ENCODE measurements at places on chromosomes 1 and 21. TPM values are rescaled to one million over a fixed set of nuclear protein-coding genes. Genes with fewer than 3 reads are reported as not detected.

DNA sequence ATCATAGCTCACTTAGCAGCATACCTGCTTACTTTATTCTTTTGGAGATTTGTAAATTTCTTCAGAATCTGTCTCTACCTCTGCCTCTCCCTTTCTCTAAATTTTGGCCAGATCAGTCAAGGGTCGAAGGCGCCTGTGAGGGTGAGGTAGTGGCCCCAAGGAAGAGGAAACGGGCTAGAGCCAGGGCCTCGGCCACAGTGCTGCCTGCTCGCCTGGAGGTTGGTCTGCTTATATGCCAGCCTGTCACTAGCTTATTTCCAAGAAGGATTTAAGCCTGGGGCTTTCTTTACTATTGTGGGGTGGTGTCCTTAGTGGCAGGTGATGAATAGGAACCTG, 19.6 kb downstream of the PEX14 start:
- DNase-seq = no peak
- peaks cover 15% of the 10 kb centered on the region for H3K4me1 ChIP-seq
- H3K27ac ChIP-seq = no peak overlapping the region

DNA sequence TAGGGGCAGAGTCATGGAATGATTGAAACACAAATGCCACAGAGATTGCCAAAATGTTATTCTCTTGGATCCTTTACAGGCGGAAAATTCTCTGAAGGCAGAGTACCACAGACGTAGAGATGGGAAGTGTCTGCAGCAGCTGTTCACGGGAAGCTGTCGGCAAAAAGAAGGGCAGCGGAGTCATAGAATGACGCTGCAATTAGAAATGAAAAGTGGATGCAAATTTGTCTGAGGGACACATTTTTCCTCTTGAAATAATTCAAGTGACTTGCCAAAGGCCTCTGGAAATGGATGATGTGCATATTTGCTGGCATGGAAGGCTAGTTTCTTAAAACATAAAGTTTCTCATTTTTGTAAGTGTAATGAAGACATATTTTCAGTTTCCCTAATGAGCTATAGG, 77.5 kb upstream of the PLD5 start:
- H3K4me3 ChIP-seq = no peak overlapping the region
- no peaks in the 10 kb centered on the region for H3K36me3 ChIP-seq
- H3K4me1 ChIP-seq = no peaks in the 10 kb centered on the region
- no peak overlapping the region for H3K27ac ChIP-seq

DNA sequence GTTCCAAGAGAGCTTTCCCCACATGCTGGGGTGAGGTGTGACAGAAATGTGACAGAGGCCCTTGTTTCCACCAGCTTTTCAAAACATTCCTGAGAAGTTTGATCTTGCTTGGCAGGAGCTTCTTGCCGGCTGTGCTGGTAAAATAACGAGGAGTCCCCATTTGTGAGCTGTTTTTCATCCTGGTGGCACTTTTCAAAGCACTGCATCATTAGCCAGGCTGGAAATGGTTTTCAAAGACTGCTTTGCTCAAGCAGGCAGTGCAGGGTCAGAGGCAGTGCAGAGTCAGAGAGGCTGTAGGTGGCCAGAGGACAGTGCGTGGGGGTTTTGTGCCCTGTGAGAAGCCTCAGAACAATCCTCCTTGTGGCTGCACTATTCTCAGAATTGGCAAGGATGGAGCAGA, 75.8 kb upstream of the KCNA3 start:
- H3K27me3 ChIP-seq = peaks cover 6% of the 10 kb centered on the region
- no peaks in the 10 kb centered on the region for H3K4me1 ChIP-seq
- H3K27ac ChIP-seq = no peak overlapping the region

DNA sequence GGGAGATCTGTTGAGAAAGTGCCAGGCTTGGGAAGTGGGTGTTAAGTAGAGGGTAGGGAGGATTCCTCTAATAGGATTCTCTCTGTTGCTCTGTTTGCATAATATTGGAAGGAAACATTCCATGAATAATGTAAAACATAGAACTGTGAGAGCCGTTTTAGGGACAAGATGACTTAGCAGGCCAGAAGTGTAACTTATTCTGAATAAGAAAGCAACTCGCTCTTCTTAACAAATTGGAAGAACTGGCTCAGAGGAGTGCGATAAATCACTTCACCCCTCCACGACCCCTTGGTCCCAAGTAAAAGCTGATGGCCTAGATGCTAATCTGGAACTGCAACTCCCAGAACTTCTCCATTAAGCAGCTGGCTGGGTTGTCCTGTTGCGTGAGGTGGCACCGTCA, 19.1 kb downstream of the SIM2 start:
- H3K36me3 ChIP-seq = no peaks in the 10 kb centered on the region
- DNase-seq = no peak
- no peaks in the 10 kb centered on the region for H3K4me1 ChIP-seq
- H3K27me3 ChIP-seq = peaks cover 60% of the 10 kb centered on the region
- H3K4me3 ChIP-seq = no peak overlapping the region
- H3K27ac ChIP-seq = no peak overlapping the region

- H3K27ac ChIP-seq = no peak overlapping the region
- no peaks in the 10 kb centered on the region for H3K36me3 ChIP-seq
- no peaks in the 10 kb centered on the region for H3K27me3 ChIP-seq
These were observed 153.8 kb downstream of the HHAT start for GRCh38 chr1:210482491-210482890.

ITLN2 gene
- 30.7 TPM for total RNA-seq

GRCh38 chr1:11951901-11952300, 17.4 kb downstream of the PLOD1 start:
- peaks cover 42% of the 10 kb centered on the region for H3K36me3 ChIP-seq
- H3K4me3 ChIP-seq = no peak overlapping the region
- no peak for DNase-seq
- no peaks in the 10 kb centered on the region for H3K27me3 ChIP-seq
- no peaks in the 10 kb centered on the region for H3K4me1 ChIP-seq

CELSR2 gene
- 7.2 TPM for total RNA-seq

- H3K27ac ChIP-seq = no peak overlapping the region
- H3K27me3 ChIP-seq = no peaks in the 10 kb centered on the region
- no peak overlapping the region for H3K4me3 ChIP-seq
- DNase-seq = no peak
- peaks cover 45% of the 10 kb centered on the region for H3K4me1 ChIP-seq
These were observed 4.8 kb downstream of the ETV3 start for GRCh38 chr1:157133426-157133825.

DNA sequence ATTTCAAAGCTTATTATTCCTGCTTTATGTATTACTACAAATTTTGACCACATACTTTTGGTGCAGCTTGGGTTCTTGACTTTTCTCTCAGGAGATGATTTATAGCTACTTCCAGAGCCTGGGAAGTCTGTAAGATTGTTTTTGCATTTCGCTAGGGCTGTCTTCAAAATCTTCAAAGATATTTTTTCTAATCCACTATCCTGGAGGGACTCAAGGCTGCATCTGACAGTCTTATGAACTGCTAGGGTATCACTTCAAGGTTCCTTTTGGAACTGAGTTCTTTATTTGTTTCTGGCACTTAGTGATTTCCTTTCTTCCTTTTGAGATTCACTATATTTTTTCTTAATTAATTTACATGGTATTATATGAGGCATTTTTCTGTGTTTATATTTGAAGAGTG, 90.0 kb upstream of the LYPLAL1 start:
- H3K36me3 ChIP-seq = no peaks in the 10 kb centered on the region
- H3K27me3 ChIP-seq = no peaks in the 10 kb centered on the region
- DNase-seq = no peak
- no peak overlapping the region for H3K27ac ChIP-seq
- H3K4me1 ChIP-seq = no peaks in the 10 kb centered on the region

DNA sequence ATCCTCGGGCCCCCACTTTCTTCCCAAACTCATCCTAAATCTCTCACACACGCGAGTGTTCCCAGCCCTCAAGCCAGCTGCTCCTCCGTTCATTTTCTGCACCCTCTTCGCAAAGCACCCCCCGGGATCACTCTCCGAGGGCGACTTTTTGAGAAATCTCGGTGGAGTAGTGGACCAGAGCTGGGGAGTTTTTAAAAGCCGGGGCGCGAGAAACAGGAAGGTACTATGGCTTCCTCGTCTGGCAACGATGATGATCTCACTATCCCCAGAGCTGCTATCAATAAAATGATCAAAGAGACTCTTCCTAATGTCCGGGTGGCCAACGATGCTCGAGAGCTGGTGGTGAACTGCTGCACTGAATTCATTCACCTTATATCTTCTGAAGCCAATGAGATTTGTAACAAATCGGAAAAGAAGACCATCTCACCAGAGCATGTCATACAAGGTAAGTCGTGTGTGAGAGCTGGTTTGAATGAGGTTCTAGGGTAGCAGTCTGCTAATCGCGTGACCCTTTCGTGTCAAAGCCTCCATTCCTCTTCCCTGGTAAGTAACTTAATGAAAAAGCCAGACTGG, 800 bp downstream of the DR1 start:
- DNase-seq = no peak
- peaks cover 42% of the 10 kb centered on the region for H3K4me1 ChIP-seq
- no peaks in the 10 kb centered on the region for H3K36me3 ChIP-seq
- H3K4me3 ChIP-seq = peak overlapping the region; percentile 94
- no peaks in the 10 kb centered on the region for H3K27me3 ChIP-seq
- peak overlapping the region; percentile 95 for H3K27ac ChIP-seq

DNA sequence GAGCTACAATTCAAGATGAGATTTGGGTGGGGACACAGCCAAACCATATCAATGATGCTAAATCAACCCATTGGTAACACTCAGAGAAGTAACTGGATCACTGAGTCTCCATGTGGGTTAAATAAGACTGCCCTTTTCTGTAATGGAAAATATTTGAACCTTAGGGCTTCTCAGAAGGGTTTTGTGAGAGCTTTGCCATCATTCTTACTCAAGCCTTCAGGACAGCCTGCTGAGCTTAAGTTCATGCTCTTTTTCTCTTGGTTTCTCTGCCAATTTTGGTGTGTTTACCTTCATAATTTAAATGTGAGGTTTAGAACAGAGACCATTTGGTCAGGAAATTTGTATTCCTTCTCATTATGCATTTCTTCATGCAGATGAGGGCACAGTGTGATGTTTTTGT, 74.7 kb downstream of the DISC1 start:
- H3K27me3 ChIP-seq = no peaks in the 10 kb centered on the region
- no peak overlapping the region for H3K4me3 ChIP-seq
- no peaks in the 10 kb centered on the region for H3K36me3 ChIP-seq
- H3K27ac ChIP-seq = no peak overlapping the region
- no peak for DNase-seq

TSPAN1 gene
- 68.9 TPM for total RNA-seq

AP4B1 gene
- 16.3 TPM for total RNA-seq

DNA sequence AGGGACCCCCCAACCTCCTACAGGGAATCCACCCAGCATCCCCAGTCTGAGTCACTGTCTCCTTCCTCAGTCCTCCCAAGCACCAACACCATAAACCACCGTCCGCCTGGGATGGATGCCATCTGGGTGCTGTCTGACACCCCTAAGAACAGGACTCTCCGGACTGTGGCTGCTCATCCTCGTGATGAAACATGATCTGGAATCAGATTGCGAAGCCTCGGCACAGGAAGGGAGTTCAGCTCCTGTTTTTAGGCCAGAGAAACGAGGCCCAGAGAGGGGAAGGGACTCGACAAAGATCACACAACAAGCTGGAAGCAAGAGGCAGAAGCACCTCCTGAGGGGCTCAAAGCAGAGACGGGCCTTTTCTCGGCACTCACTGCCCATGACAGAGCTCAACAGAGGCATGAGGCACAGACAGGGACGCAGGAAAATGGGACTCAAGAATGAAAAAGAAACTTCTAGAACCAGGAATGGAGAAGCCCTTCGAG, 8.4 kb downstream of the KCNN3 start:
- no peak for DNase-seq
- H3K4me1 ChIP-seq = peaks cover 12% of the 10 kb centered on the region
- H3K4me3 ChIP-seq = no peak overlapping the region
- H3K27me3 ChIP-seq = no peaks in the 10 kb centered on the region
- H3K36me3 ChIP-seq = no peaks in the 10 kb centered on the region
- no peak overlapping the region for H3K27ac ChIP-seq

GRCh38 chr1:3319874-3320245, 134.6 kb upstream of the ARHGEF16 start:
- H3K4me3 ChIP-seq = no peak overlapping the region
- DNase-seq = no peak
- no peak overlapping the region for H3K27ac ChIP-seq
- peaks cover 23% of the 10 kb centered on the region for H3K4me1 ChIP-seq

DNA sequence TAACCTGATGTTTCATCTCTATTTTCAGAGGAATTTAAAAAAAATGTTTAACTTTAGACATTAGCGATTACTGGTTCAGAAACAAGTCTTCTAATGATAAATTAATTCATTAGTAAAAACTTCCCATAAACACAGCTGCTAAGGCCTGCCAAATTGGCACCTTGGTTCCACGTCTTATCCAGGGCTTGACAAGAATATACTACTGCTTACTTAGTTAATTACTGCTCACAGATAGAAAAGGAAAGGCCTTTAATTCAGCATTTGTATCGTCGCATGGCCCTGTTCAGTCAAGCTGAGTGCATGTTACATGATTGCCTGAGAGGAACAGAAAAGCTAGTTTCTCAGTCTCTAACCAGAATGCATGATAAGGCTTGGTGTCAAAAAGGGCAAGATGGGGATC, 84.6 kb downstream of the ADGRL2 start:
- no peaks in the 10 kb centered on the region for H3K4me1 ChIP-seq
- DNase-seq = no peak
- H3K27me3 ChIP-seq = no peaks in the 10 kb centered on the region
- H3K27ac ChIP-seq = no peak overlapping the region
- no peak overlapping the region for H3K4me3 ChIP-seq
- no peaks in the 10 kb centered on the region for H3K36me3 ChIP-seq

GRCh38 chr1:68426594-68426993, 23.2 kb downstream of the RPE65 start:
- no peaks in the 10 kb centered on the region for H3K27me3 ChIP-seq
- H3K4me3 ChIP-seq = no peak overlapping the region
- H3K27ac ChIP-seq = no peak overlapping the region
- no peak for DNase-seq
- H3K4me1 ChIP-seq = no peaks in the 10 kb centered on the region
- no peaks in the 10 kb centered on the region for H3K36me3 ChIP-seq

DNA sequence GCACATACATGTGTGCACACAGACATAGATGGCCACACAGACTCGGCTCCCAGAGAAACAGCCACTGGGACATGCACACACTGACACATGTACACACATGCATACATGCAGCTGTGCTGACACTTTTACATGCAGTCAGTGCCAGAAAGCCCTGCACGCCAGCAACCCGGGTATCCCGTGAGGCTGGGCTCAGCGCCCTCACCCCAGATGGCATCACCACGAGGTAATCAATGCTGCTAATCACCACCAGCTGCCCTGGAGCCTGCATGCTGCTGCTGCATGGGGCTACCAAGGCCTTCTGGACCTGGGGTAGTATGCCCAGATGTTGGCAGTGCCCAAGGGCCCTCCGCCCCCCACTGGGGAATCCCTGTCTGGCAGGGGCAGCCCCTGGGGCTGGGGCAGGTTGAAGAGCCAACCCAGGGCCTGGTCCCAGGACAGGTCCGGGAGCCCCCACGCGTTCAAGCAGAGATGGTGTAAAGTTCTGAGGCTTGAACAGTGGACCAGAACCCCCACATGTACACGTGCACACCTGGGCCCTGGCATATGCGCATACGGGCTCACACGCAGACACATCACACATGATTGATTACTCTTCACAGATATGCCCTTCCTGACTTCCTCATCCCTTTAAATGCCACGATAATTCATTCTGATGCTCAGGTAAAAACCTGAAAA, 2.7 kb upstream of the COL16A1 start:
- no peak overlapping the region for H3K4me3 ChIP-seq
- H3K4me1 ChIP-seq = peaks cover 30% of the 10 kb centered on the region
- H3K36me3 ChIP-seq = no peaks in the 10 kb centered on the region
- H3K27ac ChIP-seq = no peak overlapping the region
- peaks cover 42% of the 10 kb centered on the region for H3K27me3 ChIP-seq

- H3K36me3 ChIP-seq = peaks cover 62% of the 10 kb centered on the region
- DNase-seq = no peak
- H3K4me1 ChIP-seq = peaks cover 3% of the 10 kb centered on the region
These were observed 44.5 kb downstream of the ARHGEF16 start for GRCh38 chr1:3498986-3499385.

NEGR1 gene
- total RNA-seq = 18.1 TPM

- H3K27me3 ChIP-seq = no peaks in the 10 kb centered on the region
- peak overlapping the region; percentile 78 for H3K4me3 ChIP-seq
- no peaks in the 10 kb centered on the region for H3K36me3 ChIP-seq
- peaks cover 81% of the 10 kb centered on the region for H3K4me1 ChIP-seq
These were observed 105.2 kb downstream of the CASZ1 start for GRCh38 chr1:10691075-10691739.
